ENCODE measurements at places on chromosomes 7 and 10.
A peak's percentile ranks its signal among the peaks of the same experiment; 100 is the strongest.

DNA sequence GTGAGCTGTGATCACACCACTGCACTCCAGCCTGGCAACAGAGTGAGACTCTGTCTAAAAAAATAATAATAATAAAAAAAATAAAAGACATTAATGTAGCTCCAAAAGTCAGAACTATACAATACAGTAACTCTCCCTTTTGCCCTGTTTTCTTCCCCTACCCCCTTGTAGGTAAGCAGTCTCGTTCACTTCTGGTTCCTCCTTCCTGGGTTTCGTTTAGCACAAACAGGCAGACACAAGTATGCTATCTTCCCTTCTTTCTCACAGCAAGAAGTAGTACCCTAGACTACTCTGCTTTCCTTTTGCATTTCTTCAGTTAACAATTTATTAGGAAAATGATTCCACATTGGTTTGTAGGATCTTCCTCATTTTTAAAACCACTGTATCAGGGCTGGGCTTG lies 33.1 kb downstream of the PDSS1 start:
- DNase-seq: no peak

- DNase-seq: no peak
Observed at GRCh38 chr10:92342796-92343195, 51.8 kb downstream of the MARCHF5 start.

- no peak for DNase-seq
Observed at GRCh38 chr10:7956508-7956907, 98.0 kb upstream of the GATA3 start.

DNA sequence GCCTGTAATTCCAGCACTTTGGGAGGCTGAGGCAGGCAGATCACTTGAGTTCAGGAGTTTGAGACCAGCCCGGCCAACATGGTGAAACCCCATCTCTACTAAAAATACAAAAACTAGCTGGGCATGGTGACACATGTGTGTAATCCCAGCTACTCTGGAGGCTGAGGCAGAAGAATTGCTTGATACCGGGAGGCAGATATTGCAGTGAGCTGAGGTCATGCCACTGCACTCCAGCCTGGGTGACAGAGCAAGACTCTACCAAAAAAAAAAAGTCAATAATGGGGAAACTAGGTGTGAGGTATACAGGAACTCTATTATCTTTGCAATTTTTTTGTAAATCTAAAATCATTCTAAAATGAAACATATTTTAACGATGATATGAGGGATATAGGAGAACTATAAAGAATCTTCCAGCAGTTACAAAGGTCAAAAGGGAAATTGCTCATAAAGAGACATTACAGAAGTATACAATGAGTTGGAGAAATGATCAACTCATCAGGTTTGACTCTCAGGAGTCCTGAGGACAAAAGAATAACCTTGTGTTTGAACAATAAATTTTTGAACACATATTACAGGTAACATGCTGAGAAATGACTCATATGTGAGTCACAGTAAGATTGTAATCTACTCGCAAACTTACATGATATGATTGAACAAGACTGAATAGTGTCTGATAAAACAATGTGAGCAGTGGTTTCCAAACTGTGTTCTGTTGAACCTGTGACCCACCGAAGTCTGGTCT lies 272.6 kb downstream of the FGFR2 start:
- no peak for DNase-seq

- DNase-seq: no peak
Observed at GRCh38 chr7:80858141-80858903, 60.5 kb downstream of the SEMA3C start.

GRCh38 chr7:113159746-113160339 lies 41.5 kb upstream of the SMIM30 start:
- DNase-seq: peak; percentile 18

- DNase-seq: no peak
Observed at GRCh38 chr10:52027055-52027705, 286.9 kb upstream of the DKK1 start.

DNA sequence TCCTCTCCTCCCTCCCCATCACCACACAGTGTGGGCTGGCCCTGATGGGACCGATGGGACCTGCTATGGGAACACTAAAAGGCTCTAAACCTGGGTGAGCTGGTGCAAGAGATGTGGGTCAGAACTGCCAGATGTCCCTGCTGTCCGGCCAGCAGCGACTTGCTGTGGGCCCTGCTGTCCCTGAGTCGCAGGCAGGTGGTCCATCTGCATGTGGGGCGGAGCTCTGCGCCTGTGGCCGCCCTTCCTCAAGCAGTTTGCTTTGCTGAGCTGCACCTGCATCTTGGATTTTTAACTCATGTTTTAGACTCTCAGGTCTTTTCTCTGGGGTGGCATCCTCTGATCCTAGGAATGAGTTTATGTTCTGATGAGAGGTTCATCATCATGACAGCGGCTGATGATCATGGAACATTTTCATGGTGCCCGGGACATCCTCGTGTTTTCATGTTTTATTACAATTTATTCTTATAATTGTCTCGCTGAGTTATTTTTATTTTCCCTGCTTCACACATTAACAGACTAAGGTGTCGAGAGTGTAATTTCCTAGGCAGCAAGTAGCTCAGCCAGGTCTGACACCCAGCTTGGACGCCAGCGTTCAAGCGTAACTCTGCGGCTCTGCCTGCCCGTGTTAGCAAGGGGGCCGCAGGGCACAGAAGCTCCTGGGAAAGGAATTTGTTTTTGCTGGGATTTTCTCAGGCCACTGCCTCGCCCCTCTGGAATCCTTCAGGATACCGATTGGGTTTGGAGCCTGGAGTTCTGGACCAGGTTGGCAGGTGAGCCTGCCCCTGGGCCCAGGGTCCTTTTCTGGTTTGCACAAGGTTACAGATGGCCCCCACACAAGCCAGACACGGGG lies 615.2 kb upstream of the FOXK1 start:
- DNase-seq: no peak

GRCh38 chr10:76759681-76760080 lies 877.9 kb downstream of the KCNMA1 start:
- DNase-seq: no peak

All from Panc1 (cell line).